ENCODE measurements at places on chromosomes 4 and X.

GRCh38 chrX:19443869-19444526, 71.3 kb downstream of the MAP3K15 start:
- DNase-seq, result no peak

GRCh38 chr4:498328-498904, 540 bp downstream of the ZNF721 start:
- no peak for DNase-seq

DNA sequence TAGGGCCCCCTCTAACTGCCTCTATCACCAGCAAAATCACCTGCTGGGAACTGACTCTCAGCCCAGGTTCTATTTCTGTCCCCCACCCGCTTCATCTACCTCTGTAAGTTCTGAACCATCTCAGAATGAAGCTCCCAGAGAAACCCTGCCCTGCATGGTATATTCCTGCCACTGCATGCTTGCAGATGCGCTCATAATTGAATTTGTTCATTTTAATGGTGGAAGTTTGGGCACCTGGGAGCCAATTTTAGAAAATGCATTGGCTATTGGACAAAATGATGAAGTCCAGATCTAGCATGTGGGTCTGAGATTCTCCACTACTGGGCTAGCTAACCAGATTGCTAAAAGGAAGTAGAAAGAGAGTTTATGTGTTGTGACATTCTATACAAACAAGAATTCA, 28.6 kb upstream of the SLC10A4 start:
- DNase-seq, result no peak

GRCh38 chr4:56701161-56701480, 20.0 kb upstream of the HOPX start:
- no peak for DNase-seq

DNA sequence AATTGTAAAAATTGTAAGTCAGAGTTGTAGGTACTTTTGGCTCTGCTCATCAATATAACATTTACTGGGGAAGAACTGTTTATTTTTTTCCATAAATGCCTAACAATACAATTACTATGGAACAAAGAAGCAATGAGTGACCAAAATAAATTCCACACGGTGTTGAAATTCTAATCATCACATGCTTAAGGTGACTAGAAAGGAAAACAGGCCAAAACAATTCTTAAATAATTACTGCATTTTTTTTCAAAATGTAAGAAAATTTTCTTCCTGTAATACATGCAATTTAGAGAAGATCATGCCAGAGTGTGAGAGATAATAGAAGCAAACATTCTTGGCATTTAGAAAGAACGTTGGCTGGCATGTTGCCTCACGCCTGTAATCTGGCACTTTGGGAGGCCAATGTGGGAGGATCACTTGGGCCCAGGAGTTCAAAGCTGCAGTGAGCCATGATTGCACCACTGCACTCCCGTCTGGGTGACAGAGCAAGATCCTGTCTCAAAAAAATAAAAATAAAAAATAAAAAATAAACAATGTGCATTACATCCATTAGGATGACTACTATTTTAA, 22.5 kb downstream of the C4orf46 start:
- DNase-seq, result peak; percentile 24

- DNase-seq, result no peak
Observed at GRCh38 chr4:59938166-59938565, 1262.0 kb upstream of the ADGRL3 start.

GRCh38 chr4:37477126-37477525, 209.1 kb downstream of the RELL1 start:
- DNase-seq, result no peak

DNA sequence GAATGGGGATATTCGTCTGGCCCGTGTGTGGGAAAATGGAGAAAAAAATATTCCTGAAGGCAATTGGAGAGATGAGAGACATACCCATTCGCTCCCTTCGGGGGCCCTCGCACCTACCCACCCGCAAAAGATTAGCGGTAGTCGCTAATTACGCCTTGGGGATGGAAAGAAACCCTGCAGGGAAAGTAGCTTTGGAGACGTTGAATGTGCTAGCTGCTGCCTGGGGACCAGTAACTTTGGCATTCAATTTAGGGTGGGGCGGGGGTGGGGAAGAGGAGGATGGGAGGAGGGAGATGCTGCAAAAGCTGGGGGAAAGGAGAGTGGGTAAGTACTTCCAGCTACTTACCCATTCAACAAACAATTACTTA, 407 bp upstream of the ZC4H2 start:
- no peak for DNase-seq

DNA sequence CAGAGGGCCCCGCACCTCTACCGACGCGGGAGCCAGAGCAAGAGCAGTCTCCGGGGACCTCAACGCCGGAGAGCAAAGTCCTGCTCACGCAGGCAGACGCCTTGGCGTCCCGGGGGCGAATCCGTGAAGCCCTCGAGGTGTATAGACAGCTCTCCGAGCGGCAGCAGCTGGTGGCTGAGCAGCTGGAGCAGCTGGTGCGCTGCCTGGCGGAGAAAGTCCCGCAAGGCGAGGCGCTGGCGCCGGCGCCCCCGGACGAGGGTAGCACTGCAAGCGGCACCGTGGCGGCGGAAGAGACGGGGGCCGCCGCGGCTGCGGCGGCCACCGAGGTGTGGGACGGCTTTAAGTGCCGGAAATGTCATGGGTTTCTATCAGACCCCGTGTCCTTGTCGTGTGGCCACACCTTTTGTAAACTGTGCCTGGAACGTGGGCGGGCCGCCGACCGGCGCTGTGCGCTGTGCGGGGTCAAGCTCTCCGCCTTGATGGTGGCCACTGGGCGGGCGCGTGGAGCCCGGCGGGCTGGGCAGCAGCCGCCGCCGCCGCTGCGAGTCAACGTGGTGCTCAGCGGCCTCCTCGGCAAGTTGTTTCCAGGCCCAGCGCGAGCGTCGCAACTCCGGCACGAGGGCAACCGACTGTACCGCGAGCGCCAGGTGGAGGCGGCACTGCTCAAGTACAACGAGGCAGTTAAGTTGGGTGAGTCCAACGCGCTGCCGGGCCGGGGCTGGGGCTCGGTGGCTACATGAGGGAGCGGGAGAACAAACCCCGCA, 672 bp downstream of the LONRF3 start:
- peak; percentile 32 for DNase-seq

- DNase-seq, result no peak
Observed at GRCh38 chrX:109847257-109848187, 114.5 kb upstream of the ACSL4 start.

- no peak for DNase-seq
Observed at GRCh38 chr4:102596532-102596931, 95.4 kb downstream of the NFKB1 start.

- no peak for DNase-seq
Observed at GRCh38 chr4:15992167-15992485, 29.2 kb upstream of the FGFBP2 start.

DNA sequence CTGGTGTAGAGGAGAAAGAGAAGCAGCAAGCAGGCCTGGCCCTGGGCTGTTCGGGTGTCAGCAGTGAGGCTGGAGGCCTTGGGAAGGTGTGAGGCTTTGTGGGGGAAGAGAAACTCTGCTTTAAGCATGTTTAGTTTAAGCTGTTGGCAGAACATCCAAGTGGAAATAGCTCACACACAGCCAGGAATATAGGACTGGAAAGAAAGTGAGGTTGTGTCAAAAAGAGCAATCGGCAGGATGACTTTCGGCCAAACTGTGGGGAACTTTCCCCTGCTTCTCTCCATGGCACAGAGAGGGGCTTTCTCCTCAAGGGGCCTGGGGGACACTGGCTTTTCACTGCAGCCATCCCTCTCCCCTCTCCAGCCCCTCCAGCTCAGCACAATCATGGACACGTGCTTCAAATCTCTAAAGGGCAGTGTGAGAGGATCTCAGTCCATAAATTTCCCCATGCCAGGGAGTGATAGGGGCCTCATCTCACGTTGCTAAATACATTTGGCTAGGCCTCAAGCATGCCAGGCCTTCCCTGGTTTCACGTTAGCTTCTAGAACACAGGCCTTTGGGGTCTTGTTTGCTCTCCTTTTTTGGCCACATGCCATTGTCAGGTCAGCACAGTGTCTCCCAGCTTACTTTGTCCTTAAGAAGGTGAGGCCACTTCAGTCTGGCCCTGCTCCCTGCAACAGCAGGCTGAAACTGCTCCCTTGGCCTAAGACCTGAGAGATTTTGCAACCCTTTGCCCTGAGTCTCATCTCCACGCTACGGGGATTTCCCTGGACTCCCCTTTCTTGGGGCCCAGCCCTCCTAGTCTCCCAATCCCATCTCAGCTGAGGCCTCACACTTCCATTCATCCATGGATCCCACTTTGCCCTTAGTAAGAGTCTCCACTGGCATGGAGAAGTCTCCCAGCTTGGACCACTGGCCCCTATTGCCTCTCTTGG, 8.3 kb upstream of the CITED1 start:
- DNase-seq, result no peak

- no peak for DNase-seq
Observed at GRCh38 chr4:22969287-22969896, 276.7 kb downstream of the GBA3 start.

GRCh38 chrX:11591723-11592346, 73.9 kb downstream of the ARHGAP6 start:
- no peak for DNase-seq

DNA sequence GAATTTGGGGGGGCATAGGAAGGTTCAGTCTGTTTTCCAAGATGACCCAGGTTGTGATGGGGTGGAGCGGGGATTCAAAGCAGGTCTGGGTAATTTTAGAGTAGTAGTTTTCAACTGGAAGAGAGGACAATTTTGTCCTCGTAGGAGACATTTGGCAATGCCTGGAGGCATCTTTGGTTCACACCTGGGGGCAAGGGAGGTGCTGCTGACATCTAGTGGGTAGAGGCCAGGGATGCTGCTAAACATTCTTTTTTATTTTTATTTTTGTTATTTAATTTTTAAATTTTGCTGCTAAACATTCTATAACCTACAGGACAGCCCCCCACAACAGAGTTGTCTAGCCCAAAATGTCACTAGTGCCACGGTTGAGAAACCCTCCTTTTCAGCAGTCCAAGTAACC, 1.9 kb downstream of the RAB9A start:
- DNase-seq, result no peak

- peak; percentile 26 for DNase-seq
Observed at GRCh38 chrX:84186603-84187532, 1.1 kb downstream of the RPS6KA6 start.

- DNase-seq, result no peak
Observed at GRCh38 chr4:184395971-184396391, 78.4 kb downstream of the IRF2 start.

DNA sequence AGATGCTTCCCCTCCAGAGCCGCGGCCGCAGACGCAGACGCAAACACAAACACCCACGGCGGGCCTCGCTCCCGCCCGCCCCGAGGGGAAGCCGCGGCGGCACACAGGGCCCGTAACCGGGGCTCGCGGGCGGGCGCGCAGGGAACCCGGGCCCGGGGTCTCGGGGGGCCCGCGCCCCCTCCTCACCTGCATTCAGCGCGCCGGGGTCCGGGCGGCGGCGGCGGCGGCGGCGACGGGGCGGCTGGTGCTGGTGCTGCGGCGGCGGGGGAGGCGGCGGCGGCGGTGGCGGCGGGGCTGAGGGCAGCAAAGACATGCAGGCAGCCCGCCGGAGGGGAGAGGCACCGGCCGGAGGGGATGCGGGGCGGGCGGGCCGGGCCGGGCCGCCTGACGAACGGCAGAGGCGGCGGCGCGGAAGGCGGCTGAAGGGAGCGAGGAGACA, 255 bp upstream of the CNOT6L start:
- DNase-seq, result no peak

- DNase-seq, result peak; percentile 71
Observed at GRCh38 chr4:94410678-94411206, 41.0 kb upstream of the PDLIM5 start.

DNA sequence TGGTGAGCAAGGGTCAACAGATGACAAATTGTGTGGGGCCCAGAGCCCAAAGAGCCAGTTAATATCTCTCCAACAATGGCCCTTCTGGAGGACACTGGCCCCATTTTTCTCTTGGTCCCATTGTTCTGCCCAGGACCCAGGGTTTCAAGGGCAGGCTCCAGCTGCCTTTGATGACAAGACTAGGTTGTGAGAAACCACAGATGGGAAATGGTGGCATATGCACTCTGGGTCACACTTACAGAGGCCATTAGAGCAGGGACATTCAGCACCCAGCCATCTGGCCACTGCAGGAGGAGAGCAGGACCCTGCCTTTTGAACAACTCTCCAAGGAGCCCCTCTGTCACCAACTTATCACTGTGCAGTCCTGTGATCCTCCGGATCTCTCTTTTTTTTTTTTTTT, 49.7 kb upstream of the KIAA1210 start:
- DNase-seq, result no peak

GRCh38 chrX:46561824-46562657, 11.5 kb upstream of the CHST7 start:
- no peak for DNase-seq

DNA sequence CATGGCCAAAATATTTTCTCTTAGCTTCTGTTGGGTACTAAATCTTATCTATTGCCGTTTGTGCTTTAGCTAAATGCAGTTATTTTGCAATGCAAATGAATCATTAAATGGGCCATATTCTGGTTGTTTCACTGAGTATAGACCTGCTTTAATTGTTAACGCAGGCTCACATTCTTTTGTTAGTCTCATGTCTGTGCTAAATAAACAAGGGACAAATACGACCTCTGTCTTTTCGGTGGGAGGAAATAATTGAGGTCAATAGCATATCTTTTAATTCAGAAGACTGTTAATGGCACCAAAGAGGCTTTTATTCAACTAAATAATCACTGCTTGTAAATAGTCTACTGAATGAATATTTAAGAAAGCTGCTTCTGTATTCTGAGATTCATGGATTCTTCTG, 76.9 kb downstream of the DIAPH2 start:
- no peak for DNase-seq

DNA sequence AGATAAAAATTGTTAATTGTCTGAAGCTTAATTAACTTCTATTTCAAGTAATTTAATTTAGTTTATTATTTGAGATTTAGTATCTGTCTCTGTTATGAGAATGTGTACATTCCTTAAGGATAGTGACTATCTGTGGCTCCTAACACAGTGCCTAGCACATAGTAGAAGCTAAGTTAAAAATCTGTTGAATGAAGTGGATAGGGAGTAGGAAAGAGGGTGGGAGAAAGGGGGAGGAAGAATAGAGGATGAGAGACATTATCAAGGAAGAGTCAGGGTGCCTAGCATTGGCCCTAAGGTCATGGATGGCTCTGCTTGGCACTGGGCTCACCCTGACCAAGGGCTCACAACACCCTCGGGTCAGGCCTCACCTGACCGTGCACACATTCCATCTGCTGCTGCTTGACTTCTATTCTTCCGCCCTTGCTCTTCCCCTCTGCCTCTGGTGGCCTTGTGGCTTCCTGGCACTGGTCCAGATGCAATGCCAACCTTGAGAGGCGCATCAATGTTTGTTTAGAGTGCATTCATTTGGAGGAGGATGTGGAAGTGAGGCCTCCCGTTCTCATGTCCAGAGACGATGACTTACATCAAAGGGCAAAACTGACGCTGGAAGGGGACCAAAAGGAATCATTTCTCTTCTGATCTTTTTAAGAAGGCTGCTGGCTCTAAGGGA, 42.3 kb downstream of the TRIM2 start:
- DNase-seq, result no peak

GRCh38 chr4:77031544-77031943, 44.2 kb downstream of the CCNI start:
- no peak for DNase-seq

DNA sequence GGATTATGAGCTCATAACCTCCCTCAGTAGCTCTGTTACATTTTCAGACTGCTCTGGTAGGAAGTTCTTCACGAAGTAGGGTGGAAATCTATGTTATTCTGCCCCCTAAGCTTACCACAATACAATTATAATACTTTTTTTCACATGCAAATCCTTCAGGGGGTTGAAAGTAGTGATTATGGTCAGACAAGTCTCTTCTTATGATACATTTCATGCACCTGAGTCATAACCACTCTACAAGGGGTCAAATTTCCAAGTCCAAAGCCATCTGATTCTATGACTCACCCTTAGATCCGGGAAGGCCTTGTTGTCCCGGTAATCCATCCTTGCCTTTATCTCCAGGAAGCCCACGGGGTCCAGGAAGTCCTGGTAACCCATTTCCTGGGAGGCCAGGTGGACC, 95.2 kb downstream of the ATG4A start:
- DNase-seq, result no peak

- no peak for DNase-seq
Observed at GRCh38 chr4:142565771-142566170, 280.3 kb downstream of the INPP4B start.
